ENCODE measurements at places on chromosomes 7 and 10.

- DNase-seq: no peak
These were observed at the start of gene OIT3 for GRCh38 chr10:72893136-72893798. OIT3 (plus strand) TSS chr10:72893739; CDS start chr10:72893799, 60 bp downstream.

DNA sequence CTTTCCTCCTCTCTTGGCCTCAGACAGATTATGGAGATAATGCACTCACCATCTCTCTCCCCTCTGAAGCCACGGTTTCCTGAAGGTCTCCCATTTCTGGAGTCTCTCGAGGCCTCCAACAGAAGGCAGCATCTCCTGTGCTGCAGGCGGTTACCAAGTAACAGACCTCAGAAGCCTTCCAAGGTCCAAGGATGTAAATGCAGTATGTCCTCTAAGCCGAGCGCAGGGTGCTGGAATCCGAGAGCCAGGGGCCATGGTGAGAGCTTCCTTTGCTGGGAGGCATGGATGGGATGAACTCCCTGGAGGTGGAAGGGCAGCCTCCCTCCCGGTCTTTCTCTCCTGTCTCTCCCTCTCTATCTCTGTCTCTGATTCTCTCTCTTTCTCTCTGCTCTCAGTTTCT lies 79.8 kb downstream of the ADARB2 start:
- DNase-seq: no peak

- no peak for DNase-seq
These were observed 11.6 kb downstream of the SPOCK2 start for GRCh38 chr10:72076756-72077155.

DNA sequence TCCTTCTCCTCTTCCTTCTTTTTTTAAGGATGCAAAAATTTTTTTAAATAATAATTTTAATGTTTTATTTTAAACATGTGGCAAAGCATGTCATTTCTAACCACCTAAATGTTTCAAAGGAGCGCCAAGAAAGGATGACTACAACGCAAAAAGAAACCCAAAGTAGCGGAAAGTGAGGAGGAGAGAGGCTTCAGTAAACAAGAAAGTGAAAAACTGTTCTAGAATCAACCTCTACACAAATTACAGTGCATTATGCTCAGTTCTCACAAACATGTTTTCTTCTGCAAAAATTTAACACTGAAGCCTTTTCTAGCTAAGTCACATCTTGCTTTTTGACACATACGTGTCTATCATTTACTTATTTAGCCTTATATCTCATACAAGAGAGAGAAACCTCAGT lies 948.6 kb downstream of the GATA3 start:
- no peak for DNase-seq

DNA sequence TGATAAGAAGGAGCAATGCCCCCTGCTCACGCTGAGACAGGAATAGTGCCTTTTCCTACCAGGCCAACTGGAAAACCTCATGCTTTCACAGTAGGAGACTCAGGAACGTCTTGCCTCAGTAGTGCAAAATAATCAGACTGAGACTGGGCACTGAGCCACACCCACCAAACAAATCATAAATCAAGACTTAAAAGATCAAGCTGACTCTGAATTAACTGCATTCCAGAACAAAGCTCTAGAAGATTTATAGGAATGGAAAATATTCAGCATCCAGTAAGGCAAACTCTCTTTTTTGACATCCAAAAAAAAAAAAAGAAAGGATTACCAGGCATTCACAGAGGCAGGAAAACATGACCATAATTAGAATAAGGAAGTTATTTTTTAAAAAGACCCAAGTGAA lies 30.5 kb upstream of the SLC18A3 start:
- DNase-seq: no peak

GRCh38 chr10:94213001-94213530 lies 149.7 kb downstream of the NOC3L start:
- no peak for DNase-seq

All from left cardiac atrium (tissue), 4 donors.